Fibroblast of the aortic adventitia (primary cell): ENCODE measurements at places on chromosomes 7 and 10. TPM values are rescaled to one million over a fixed set of nuclear protein-coding genes. Genes with fewer than 3 reads are reported as not detected.

GRCh38 chr7:39249635-39250152 lies 272.0 kb downstream of the POU6F2 start:
- DNase-seq: no peak

C1GALT1 gene
- total RNA-seq: 14.0 and 90.0 TPM in 2 replicates

DNA sequence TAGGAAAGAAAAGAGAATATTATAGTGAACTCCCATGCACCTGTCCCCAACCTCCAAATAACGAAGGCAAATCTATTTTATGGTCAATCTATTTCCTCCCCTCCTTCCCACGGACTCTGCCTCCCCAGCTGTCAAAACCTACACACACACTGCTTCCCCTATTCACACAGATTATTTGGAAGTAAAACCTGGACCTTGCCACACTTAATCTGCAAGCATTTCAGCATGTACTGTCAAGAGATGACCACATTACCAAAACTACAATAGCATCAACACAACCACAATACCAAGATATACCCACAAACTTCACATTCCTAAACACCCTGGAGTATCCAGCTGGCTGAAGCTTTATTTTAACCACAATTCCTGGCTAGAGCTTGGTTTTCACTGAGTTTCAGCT lies 27.8 kb upstream of the KCNK18 start:
- peak; percentile 23 for DNase-seq

DNA sequence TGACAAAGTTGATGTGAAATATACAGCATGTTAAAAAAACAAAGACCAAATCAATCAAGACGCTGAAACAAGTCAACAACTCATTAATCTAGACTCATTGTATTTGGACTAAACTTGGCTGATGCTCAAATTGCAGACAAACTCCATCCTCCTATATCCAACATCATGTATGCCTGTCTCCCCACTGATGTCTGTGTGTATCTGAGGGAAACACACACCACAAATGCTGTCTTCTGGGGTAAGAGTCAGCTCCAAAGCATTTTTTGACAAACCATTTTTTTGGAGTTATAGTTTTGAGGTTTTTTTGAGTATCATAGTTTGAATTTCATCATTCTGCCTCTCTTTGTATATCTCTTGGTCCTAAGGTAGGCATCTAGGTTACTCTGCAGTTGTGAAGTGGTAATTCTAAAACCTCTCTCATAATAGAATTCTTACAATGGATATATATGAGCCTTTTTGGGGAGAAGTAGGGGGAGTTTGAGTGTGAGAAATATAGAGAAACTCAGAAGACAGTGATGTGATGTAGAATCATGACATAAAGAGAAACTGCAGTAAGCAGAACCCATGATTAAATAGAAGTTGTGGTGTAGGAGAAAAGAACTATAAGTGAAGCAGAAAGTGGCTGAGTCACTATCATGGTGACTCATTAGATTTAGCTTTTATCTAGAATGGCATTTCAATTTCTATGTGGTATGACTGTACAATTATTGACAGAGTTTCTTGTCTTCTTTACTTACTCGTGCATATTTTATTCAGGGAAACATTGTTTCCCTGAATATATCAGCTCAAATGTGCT lies 1531.1 kb upstream of the LRRTM3 start:
- DNase-seq: no peak

AGAP4 gene
- 2.9 and 3.5 TPM in 2 replicates for total RNA-seq

- DNase-seq: peak; percentile 95
These were observed 123.7 kb downstream of the TACC2 start for GRCh38 chr10:122112625-122113160.

SLC26A5 gene
- total RNA-seq: not detected in 2 replicates

DNA sequence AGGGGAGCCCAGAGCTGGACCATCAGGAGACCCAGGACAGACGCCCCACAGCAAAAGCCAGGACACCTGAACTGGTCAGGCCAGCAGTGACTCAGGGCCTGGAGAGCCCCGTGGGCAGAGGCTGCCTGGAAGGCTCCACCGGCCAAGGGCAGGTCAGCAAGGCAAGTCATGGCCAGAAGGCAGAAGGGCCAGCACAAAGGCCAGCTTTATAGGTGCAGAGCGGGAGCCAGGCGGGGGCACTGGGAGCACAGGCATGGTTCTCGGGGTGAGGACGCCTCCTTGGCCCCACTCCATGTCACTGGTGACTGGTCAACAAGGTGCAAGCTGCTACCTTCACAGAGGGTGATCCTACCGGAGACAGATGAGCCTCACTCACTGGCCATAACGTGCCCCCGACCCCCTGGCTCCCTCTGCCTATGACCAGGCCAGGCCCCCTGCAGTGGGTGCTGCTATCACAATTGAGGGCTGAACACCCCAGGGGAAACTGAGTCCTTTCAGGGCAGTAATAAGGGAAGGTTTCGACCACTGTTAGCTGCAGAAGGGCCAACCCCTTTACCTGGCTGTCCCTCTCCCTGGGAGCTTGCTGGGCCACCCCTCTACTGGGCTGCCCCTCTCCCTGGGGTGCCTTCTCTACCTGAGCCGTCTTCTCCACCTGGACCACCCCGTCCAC lies 317.4 kb downstream of the PTPRN2 start:
- no peak for DNase-seq

PHF14 gene
- 35.6 and 63.1 TPM in 2 replicates for total RNA-seq

- no peak for DNase-seq
These were observed 112.2 kb upstream of the GALNT17 start for GRCh38 chr7:71019706-71020105.

- peak; percentile 43 for DNase-seq
These were observed 1135.4 kb downstream of the XPNPEP1 start for GRCh38 chr10:108787932-108788331.

- DNase-seq: peak; percentile 94
These were observed 290.7 kb downstream of the CCDC3 start for GRCh38 chr10:12710594-12711349.

CFAP70 gene
- 1.4 and 6.1 TPM in 2 replicates for total RNA-seq

DNA sequence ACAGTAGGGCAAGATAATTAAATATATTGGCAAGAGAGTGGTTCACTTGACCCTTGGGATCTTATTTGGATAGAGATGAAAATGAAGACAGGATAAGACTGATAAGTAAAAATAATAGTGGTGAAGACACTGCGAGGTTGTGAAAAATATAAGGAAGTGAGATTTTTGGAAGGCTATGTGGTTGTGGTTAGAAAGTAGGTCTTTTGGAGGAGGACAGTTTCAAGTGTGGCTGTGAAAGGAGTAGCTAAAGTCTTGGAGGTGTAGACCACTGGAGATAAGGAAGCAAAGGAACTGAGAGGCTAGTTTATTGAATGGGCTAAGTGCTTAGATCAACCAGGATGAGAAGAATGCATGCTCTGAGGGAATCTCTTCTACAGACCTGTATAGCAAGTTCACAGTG lies 11.2 kb downstream of the MIOS start:
- no peak for DNase-seq

DNA sequence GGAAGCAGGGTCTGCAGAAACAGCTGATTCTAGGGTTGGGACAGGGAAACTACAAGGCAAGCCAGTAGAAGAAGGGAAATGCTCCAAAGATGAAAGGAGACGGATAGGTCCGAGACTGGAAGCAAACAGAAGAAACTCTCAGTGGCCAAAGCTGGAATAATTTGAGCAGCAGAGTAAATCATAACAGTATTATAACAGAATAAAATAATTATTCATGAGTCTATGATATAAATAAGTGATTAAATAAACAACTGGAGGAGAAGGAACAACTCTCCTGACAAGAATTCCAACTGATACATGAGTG lies 27.6 kb downstream of the EZH2 start:
- DNase-seq: no peak

SGCE gene
- total RNA-seq: 77.4 and 100 TPM in 2 replicates

STEAP1 gene
- total RNA-seq: 23.5 and 83.4 TPM in 2 replicates

DNA sequence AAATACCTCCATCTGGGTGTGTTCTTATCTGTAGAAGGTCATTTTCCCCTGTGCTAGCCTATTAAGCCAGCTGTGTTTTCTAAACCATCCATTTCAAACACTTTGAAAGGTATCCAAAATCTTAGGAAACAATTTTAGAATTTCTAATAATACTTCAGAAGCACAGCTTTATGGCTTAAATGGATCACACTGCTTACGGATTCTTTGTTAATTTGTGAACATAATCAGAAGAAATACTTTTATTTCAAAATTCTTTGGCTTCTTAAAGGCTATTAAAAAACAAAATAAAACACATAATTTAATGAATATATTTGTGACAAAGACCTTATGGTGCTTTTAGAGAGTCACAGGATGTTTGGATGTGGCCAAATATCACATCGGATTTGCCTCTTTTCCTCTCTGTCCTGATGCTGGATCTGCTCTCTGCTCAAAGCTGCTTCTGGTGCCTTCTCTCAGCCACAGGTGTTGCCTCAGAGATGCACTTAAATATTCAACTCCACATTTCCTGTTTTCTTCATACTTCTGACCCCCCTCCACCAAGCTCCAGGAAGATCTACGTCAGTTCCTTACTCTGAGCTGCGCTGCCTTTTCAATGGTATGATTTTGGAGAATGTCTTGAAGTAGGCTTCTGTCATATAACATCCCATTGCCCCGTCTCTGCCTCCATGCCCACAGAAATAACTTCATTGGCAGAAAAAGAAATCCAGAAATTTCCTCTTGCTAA lies 230.6 kb downstream of the MLLT10 start:
- no peak for DNase-seq

- peak; percentile 84 for DNase-seq
These were observed 79.8 kb downstream of the CHN2 start for GRCh38 chr7:29274146-29275017.

DNA sequence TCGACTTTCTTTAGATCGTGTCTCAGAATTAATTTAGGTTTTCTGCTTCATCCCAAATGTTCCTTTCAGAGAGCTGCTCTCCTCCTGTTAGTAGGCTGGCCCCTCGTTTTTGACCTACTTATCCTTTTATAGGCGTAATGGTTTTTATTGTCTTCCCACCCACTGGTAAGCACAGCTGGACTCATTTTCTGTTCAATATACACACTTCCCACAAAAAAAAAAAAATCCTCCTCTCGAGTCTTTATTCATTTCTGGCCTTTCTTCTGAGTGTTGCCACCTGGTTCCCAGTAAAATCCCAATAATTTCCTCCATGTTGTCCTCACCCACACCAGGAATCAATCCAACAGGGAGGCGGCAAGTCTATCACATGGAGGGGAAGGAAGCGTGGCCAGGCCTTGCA lies 970.2 kb upstream of the CELF2 start:
- no peak for DNase-seq

AGBL3 gene
- total RNA-seq: 0.41 and 2.9 TPM in 2 replicates

GRCh38 chr7:30678805-30679204 lies 3.5 kb downstream of the CRHR2 start:
- DNase-seq: no peak

DNA sequence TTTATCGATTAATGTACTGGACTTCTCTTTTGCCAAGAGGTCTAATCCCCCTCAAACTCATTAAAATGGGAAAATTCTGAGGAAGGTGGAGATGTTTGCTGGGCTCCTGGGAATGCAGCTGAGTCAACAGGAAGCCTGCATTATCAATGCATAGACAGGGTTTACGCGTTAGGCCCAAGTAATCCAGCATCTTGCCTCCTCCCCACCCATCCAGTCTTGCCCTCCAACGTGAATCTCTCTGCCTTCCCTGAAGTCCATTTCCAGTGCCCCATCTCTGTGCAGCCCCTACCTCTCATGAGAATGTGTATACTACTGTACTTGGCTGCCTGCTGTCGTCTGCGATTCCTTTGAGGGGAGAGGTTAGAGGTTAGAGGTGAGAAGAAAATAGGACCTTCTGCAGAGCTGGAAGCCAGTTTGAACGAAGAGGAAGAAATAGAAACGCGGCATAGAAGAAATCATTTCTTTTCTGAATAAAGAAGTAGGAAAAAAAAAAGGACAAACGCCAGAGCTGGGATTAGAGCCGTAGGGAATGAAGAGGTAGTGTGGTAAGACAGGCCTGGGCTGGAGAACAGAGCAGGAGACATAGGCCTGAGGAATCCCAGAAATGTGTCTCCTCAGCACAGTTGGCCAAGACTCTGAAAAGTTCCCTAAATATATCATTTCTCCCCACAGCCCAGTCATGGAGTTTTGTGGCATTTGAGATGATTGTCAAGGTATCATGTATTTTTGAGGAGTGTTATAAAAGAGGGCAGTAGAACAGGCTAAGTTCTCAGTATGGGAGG lies 75.6 kb downstream of the MYOF start:
- no peak for DNase-seq

- no peak for DNase-seq
These were observed 257.0 kb downstream of the CREB5 start for GRCh38 chr7:28669330-28669729.

DNA sequence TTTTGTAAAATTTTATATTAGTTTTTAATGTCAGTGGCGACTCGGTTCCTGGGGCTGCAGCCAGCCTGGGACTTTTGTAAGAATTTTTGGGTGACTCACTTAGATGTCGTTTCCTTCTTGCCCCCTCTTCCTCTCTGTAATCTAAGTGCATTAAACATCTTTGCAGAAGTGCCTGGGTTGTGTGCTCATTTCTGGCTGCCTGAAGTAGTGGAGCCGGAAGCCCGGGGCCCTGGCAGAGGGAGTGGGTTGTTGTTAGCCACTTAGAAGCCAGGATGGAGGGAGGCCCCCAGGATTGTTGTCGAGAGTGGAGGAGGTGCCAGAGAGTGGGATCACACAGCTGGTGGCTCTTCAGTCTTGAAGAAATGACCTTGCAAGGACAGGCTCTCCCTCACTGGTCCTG lies 11.0 kb upstream of the TRIM8 start:
- DNase-seq: peak; percentile 77

- no peak for DNase-seq
These were observed 41.1 kb upstream of the DLG5 start for GRCh38 chr10:77967611-77968022.

DNA sequence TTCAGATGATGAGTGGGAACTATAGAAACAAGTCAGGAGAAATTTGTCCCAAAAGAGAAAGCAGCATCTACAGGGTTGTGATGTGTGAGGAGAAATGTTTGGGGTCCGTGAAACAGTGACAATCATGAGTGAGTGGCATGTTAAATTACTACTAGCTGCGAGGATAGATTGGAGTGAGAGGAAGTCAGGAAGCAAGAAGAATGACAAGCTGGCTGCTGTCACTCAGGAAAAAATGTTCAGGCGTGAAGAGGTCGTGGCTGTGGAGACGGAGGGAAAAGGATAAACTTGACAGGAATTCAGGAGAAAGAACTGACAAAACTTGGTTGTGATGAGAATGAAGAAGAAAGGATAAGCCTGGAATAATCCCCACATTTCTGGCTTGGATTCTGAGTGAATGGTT lies 5.1 kb upstream of the ITPRID1 start:
- DNase-seq: no peak
